ENCODE measurements at places on chromosomes 1 and 21.

DNA sequence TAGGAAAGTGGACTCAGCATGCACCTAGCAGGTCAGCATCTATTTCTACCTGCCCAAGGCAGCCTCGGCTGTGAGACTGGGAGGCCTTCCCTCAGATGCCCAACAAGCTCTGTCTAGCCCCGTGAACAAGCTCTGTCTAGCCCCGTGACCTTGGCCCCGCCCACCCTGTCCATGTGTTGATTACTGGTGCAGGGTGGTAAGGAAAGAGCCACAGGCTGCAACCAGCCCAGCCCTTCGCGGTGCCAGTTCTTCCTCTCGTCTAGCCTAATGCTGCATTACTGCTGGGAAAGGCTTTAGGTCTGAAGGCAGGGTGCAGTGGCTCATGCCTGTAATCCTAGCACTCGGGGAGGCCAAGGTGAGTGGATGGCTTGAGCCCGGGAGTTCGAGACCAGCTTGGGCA lies 2.2 kb downstream of the GPR153 start:
- DNase-seq, result no peak

DNA sequence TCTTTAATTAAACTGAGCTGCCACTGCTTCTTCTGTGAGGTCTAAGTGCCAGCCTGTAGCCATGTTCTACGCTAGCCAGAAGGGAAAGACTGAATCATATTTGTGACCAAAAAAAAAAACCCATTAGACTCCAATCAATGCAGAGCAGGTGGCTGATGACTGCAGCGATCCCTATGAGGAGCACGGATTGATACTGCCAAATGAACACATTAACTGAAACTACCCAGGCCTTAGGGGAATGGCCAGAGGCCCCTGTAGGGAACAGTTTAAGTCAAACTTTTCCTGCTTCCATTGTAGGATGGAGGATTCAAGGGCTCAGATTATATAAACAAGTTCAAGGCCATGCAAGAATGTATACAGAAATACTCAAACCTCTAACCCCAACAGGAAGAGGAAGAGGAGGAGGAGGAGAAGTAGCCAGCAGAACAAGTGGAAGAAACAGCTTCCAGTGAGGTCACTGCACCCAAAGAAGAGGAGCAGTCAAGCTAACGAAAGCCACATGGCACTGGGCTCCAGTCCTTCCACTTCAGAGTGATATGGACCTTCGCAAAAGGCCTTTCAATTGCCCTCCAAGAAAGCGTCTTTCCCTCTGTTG lies 328.3 kb downstream of the SMYD3 start:
- no peak for DNase-seq

- DNase-seq, result no peak
Measured at GRCh38 chr1:53371851-53372250, 44.0 kb upstream of the LRP8 start.

GRCh38 chr1:209547626-209548025 lies 35.9 kb upstream of the CAMK1G start:
- peak; percentile 90 for DNase-seq

DNA sequence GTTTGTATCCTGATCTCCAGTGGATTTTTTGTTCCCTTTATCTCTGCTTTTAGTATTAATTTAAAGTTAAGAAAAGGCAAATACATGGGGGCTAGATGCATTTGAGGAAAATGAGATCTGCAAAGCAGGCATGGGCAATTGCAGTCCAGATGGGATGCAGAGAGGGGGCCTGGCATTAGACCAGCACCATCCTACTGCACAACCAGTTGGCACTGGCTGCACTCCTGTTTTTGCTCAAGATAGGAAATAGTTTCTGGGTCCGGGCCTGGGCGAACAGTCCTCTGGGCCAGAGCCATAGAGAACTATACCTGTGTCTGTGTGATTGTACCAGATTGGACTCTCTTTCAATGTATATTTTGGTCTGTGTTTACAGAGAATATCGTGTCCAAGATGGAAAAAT lies 34.0 kb upstream of the LEPR start:
- DNase-seq, result peak; percentile 78

DNA sequence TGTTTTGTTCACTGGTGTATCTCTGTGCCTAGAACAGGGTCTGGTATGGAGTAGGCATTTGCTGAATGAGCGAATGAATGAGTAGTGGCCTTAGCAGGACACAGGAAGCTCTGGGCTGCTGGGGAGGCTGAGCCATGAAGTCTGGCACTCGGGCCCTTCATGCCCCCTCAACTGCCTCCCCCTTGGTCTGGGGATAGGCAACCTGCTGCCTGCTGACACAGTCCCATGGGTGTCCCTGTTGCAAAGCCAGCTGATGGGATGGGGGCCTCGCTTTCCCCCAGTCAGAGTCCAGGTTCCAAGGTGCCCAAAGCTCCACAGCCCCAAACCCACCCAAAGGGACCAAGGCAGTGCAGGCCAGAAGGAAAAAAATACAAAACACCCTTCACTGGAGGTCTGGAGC lies 107.0 kb upstream of the CASZ1 start:
- no peak for DNase-seq

- DNase-seq, result no peak
Measured at GRCh38 chr21:16536140-16536539, 806.4 kb downstream of the USP25 start.

- no peak for DNase-seq
Measured at GRCh38 chr1:219304227-219305226, 130.8 kb downstream of the LYPLAL1 start.

DNA sequence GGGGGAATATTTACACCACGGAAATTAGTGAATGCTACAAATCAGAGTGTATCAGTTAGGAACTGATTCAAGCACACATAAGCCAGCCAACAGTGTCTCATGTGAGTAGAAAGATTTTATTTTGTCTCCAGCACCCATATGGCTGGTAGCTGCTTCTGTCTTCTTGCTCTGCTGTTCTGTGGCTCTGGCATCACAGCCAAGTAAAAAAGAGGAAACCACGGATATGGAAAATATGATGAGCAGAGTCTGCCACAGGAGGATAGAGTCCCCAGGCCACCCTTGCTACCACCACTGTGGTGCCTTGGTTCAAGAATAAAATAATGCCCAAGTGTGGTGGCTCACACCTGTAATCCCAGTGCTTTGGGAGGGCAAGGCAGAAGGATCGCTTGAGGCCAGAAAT lies 53.6 kb upstream of the SPOCD1 start:
- no peak for DNase-seq

GRCh38 chr1:12656575-12656974 lies 12.7 kb downstream of the AADACL4 start:
- no peak for DNase-seq

DNA sequence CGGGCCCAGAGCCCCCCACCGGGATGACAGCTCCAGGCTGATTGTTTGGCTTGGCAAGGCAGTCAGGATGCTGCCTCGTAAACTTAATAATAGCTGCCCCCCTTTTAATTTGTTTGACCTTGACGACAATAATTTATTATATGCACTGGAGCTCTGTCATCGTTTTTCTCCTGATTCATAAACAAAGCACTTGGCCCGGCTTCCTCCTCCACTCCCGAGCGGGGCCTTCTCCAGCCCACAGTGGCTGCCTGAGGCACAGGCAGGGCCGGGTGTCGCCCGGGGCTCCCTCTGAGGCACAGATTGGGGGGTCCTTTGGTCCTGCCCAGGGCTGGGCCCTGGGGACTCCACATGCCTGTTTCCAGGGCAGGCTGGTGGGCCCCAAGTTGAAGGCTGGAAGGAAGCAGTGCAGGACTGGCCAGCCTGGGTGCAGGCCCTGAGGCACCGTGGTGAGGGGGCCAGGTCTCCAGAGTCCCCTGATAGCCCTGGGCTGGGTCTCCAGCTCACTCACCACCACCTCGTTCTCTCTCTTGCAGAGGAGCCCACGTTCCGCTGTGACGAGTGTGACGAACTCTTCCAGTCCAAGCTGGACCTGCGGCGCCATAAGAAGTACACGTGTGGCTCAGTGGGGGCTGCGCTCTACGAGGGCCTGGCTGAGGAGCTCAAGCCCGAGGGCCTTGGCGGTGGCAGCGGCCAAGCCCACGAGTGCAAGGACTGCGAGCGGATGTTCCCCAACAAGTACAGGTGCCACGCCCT lies 52.0 kb upstream of the ARHGEF16 start:
- DNase-seq, result no peak

- DNase-seq, result peak; percentile 62
Measured at GRCh38 chr1:206507284-206508129, at the start of gene RASSF5. Gene RASSF5 (plus strand): TSS chr1:206507531. CDS start chr1:206507603, 72 bp downstream.

DNA sequence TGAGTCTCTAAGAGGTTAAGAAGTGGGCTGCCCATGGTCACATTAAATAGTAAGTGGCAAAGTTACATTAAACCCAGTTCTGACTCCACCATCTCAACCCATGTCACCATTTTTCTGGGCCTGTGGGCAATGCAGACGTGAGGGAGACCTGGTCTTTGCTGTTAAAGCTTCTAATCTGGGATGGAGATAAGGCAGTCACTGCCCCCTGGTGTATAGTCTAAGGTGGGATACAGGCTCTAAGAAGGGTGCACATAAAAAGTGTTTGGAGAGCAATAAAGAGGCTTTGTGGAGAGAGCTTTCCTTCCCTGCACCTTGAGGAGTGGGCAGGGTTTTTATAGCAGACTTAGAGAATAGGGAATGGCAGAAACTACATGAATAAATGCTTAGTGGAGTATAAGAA lies 141.3 kb downstream of the ROR1 start:
- DNase-seq, result peak; percentile 41

- peak; percentile 98 for DNase-seq
Measured at GRCh38 chr1:97832481-97832880, 88.4 kb downstream of the DPYD start.

- no peak for DNase-seq
Measured at GRCh38 chr1:66981679-66982078, 56.9 kb downstream of the MIER1 start.

- DNase-seq, result no peak
Measured at GRCh38 chr1:29256394-29256793, 20.1 kb downstream of the PTPRU start.

DNA sequence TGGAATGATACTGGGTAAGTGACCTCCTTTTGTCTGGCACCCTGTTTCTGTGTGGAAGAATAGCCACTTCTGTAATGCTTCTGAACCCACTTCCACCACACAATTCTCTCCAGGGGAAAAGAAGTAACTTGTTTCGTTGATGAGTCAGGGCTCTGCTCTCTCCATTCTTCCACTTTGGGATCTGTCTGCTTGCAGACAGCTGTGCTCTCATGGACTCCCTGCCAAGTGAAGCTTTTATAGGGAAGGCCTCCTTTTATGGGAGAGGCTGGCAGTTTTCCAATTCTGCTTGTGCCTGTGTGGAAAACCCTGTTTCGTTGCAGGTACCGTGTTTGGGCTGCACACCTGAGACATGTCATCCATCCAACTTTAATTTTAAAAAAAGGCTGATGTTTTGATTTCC lies 130.7 kb downstream of the GIPC2 start:
- peak; percentile 88 for DNase-seq

GRCh38 chr1:171472183-171472647 lies 13.1 kb upstream of the PRRC2C start:
- no peak for DNase-seq

- no peak for DNase-seq
Measured at GRCh38 chr1:94383966-94384408, 34.2 kb upstream of the ABCD3 start.

DNA sequence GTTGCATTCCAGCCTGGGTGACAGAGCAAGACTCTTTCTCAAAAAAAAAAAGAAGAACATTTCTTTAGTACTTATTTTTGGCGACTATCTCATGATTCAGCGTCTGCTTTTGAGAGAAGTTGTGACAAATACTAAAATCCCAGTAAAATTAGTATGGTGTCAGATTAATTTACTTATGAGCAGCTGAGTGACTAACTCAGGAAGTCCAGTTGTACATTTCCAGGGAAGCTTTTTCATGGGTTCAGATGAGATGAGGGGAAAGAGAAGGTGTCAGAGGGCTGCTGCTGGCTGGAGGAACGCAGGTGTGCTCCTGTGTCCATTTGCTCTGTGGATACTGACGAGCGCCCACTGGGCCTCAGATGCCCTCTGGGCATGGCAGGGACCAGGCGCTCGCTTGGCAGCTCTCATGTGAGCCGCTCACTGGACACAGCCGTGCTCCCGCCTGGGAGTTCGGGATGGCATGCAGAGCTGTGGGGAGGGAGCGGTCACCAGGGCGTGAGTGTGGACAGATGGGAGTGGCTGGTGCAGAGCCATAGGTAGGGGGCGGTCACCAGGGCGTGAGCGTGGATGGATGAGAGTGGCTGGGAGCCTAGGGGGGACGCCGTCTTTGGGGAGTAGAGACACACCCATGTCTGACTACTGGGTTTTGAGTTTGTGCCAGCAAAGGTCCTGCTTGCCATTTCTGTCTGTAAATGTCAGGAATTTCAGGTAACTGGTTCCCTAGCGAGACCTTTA lies 55.0 kb downstream of the ADARB1 start:
- no peak for DNase-seq

DNA sequence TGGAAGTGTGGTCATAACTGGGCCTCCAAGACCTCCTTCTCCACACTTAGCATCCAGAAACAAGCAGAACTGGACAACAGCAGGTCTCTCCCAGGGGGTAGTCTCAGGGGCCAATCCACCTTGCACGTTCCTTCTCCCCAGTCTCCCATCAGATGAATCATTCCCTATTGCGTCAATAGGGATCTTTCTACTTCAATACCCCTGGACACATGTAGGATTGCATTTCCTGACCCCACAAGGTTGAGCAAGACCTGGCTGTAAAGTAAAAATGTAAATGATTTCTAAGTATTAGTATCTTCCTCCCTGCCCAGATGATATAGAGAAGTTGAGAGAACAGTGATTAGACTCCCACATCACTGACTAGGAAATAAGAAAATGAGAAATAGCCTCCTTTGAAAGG lies 224.5 kb upstream of the CSF3R start:
- no peak for DNase-seq

DNA sequence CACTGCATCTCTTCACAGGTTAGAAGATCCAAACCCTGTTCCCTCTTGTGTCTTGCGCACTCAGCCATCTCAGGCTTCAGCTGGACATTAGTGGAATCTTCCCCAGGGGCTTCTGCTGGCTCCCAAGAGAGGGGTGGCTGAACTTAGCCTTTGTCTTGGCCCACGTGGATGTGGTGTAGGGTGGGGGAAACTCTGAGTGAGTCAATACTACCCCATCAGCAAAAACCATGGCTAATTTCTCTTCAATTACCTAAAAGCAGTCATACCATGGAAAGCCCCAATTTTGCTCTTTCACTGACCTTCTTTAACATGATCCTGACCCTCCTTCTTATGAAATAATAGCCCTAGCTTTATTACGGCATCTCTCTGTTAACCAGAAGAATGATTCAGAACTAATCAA lies 72.5 kb upstream of the RAB3GAP2 start:
- no peak for DNase-seq

- no peak for DNase-seq
Measured at GRCh38 chr1:98256700-98257099, 335.9 kb upstream of the DPYD start.

- no peak for DNase-seq
Measured at GRCh38 chr1:236175642-236176336, 33.5 kb downstream of the GPR137B start.

DNA sequence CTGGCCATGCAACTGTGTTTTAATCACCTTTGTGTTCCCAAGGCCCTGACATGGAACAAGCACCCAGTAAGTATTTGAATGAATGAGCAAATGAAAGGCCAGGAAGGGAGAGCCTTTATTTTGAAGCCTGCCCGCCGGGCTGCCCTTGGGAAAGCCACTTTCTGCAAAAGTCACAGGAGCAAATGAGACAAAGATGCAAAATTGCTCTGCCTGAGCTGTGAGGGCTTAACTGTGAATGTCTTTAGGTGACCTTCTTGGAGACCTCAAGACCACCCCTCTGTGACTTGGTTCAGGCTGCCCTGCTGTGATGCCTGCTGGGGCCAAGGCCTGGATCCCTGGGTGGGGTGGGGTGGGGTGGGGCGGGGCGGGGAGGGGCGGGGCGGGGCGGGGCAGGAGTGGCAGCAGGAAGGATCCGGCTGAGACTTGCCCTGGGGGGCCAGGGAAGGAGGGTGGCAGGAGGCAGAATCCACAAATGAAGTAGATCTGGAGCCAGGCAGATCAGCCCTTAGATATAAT lies 54.0 kb downstream of the RUNX3 start:
- no peak for DNase-seq

- no peak for DNase-seq
Measured at GRCh38 chr21:41883582-41883981, 4.4 kb upstream of the PRDM15 start.
